Activated CD8-positive, alpha-beta memory T cell treated with anti-CD3 and anti-CD28 coated beads for 1 hour (primary cell): ENCODE measurements at places on chromosomes 3 and 15.

DNA sequence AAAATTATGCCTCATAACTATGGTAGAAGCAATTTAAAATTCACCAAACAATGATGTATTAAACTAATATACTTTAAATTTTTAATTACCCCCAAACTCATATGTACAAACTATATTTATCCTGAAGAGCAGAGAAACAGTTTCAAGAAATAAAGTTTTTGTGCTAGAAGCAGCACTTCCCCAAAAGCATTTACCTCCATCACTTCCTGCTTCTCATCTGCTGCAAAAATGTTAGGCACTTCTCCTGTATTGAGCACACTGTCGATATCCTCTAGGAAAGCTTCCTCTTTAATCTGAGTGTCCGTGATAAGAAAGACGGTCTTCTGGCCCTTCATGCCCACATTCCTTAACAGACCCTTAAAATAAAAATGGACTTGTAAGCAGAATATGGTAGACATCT is 101.5 kb upstream of the ASB14 start:
- DNase-seq = no peak

- DNase-seq = no peak
These were observed 211.6 kb upstream of the LRRN1 start for GRCh38 chr3:3587647-3587972.

DNA sequence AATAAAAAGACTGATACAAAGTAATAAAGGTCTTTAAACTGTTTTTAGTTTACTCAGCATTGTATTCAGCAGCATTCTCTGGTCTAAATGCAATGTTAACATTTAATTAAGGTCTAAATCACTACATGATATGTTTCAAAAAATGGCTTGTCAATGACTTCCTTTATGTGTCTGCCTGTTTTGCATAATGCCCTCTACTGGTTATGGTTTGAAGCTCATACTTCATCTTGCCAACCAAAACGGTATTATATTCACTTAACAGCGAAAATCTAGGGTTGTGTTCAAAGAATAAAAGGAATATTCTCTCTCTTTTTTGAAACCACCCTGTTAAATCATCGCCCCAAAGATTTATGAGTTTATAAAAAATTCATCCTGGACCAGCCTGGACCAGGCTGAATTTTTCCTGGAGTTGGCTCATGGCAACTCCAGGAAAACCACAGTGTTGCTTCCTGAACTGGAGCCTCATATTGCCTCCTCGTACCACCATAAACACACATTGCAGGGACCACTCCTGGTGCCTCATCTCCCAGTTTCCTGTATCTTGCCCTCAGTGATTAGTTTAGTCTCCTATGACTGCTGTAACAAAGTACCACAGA is 6.7 kb upstream of the NCEH1 start:
- DNase-seq = no peak

- no peak for DNase-seq
These were observed 105.7 kb downstream of the DPH6 start for GRCh38 chr15:35440265-35440664.

DNA sequence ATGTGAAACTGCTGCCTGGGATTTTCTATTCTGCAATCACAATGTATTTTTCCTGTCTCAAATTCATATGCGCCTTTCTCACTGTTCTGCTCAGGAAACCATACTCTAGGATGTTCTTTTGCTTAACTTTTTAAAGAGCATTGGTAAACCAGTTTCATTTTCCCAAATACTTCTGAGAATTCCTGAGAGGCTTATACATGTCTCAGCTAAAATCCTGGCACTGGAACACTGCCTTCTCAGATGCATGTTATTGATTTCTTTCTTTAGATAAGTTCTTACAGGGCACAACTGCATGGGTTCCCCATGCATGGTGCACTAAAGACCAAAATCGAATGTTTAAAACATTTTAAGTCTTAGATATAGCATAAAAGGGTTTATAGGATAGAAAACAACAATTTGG is 178.3 kb upstream of the PLSCR5 start:
- no peak for DNase-seq

- no peak for DNase-seq
These were observed 4.9 kb downstream of the CCDC71 start for GRCh38 chr3:49161197-49161596.

DNA sequence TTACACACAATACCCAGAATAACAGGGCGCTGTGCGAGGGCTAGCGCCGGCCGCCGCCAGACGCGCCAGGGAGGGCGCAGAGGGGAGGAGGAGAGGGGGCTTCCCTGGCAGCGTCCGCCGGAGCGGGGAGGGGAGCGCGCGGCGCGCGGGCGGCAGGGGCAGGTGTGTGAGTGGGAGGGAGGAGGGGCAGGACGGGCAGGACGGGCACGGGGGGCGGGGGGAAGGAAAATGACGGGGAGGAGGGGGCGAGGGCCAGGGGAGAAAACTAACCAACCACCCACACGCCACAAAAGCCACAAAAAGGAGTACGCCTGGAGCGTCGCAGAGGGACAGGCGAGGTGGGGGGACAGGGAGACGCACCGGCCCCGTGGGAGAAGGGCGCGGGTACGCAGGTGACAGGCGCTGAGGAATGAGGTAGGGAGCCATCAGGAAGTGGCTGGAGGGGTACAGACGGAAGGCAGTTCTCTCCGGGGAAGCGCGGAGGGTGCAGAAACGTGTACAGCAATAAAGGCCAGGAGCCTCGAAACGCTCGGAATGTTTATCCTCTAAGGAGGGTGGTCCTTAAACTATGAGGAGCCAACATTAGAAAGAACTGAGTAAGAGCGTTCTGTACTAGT is 610 bp upstream of the SATB1 start:
- DNase-seq = peak; percentile 63

DNA sequence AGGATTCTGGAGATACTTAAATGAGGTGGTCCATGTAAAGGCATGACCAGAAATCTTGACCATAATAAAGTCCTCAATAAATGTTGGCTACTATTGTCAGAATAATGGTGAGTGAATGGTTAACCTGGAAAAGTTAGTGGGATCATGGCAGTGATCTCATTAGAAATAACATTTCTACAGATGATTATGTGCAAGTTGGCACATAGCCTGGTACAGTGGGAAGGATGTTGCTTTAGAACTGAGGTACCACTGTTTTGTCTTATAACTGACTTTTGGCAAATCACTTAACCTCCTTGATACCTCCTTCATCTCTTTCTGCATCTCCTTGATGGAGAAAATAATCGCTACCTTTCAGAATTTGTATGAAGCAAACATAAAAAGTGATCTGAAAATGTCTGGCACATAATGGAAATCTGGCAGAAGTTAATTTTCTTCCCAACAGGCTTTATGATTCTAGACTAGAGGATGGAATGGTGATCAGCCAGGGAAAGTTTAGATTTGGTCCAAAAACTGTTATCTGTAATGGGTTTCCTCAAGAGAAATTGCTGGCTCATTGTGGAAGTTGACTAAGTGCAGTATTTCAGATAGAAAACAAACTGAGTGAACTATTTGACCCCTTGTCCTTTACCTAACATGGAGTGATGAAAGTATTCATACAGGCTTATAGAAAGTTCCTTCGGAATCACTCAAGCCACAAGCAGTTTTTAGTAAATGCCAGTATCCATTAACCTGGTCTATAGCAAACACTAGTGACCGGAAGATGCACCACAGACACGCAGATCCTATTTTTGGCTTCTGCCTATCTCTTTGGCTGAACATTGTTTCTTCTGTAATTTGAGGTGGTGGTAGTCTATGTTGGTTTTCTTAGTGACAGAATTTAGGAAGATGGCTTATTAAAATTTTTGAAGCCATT is 449.6 kb upstream of the TGFBR2 start:
- DNase-seq = no peak

GRCh38 chr15:39132070-39132469 is 448.8 kb upstream of the THBS1 start:
- no peak for DNase-seq

DNA sequence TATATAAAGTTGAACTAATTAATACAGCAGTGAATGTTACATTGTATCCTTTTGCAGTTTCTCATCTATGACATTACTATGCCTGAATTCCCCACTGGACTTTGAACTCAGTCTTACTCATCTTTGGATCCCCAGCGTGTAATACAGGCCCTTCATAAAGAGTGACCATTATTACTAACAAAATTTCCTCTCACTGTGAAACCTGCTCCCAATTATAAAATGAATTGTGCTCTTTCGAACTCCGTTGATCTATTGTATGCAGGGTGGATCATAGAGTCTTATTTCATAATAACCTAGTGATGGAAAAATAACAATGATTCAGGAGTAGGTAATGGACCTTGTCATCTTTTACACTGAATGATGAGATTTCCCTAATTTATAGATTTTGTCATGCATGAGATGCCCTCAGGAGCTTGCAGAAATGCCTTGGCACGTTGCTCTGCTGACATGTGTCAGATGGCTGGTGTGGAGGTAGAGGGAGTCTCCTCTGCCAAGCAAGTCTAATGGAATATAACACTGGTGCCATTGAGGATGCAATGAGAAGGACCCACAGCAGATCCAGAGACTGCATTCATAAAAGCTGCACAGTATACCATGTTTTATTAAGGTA is 25.5 kb downstream of the B3GNT5 start:
- no peak for DNase-seq

- DNase-seq = no peak
These were observed 287.6 kb upstream of the TBL1XR1 start for GRCh38 chr3:177484926-177485325.

DNA sequence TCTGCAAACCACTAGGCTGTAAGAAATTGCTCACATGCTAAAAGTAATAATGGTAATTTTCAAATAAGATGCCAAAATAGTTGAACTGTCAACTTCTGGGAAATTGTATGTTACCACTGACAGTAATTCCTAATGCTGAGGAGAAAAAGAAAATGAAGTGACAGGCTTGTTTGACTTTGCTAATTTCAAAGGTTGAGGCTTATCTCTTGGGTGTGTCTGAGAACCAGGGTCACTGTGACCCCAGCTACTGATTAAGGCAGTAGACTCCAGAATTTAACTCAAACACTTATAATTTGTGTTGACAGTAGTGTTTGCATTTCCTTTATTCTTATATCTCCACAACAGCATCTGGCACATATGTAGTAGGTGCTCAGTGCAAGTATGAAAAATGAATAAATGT is 74.6 kb upstream of the PDZRN3 start:
- no peak for DNase-seq

DNA sequence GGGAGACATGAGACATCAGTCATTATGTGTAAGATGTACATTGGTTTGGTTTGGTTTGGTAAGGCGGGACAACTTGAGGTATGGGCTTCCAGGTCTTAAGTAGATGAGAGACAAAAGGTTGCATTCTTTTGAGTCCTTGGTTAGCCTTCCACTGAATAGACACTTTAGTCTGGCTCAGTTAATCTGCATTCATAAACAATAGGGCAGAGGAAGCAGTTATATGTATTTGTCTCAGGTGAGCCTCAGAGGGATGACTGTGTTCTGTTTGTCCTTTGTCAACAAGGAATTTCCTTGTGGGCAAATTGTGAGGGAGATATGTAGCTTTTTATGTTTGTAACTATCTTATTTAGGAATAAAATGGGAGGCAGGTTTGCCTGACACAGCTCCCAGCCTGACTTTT is 50.4 kb downstream of the TCF12 start:
- no peak for DNase-seq

DNA sequence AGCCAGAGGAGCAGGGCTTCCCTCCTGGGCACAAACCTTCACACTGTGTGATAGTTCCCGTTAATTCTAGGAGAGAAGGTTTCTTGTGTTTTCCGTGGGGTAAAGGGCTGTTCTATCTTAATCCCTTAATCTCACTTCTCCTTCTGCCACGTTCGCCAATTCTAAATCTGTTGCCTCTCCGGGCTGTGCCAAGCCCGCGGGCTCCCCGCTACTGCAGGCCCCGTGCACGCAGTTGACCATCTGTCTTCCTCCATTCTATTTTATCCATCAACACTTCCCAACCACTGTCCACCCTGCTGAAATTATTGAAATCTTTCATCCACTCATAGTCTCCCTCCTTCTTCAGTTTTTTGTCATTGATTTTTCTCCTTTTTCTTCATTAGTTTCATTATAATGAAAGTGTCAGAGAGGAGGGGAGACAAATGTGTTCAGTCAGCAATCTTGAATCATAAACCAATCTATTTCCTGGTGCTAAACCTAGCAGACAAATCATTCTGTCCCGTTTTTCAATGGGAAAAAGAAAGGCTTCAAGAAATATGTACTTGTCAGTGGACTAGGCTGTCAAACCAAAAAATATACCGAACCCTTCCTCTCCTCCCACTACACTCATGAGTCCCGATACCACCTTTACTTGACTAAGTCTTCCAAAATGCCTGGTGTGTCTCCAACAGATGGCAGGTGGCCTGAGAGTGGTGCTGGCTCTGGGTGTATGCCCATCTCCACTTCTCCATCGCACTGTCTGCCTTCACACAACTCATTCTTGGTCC is 39.6 kb downstream of the SLCO2A1 start:
- DNase-seq = no peak

DNA sequence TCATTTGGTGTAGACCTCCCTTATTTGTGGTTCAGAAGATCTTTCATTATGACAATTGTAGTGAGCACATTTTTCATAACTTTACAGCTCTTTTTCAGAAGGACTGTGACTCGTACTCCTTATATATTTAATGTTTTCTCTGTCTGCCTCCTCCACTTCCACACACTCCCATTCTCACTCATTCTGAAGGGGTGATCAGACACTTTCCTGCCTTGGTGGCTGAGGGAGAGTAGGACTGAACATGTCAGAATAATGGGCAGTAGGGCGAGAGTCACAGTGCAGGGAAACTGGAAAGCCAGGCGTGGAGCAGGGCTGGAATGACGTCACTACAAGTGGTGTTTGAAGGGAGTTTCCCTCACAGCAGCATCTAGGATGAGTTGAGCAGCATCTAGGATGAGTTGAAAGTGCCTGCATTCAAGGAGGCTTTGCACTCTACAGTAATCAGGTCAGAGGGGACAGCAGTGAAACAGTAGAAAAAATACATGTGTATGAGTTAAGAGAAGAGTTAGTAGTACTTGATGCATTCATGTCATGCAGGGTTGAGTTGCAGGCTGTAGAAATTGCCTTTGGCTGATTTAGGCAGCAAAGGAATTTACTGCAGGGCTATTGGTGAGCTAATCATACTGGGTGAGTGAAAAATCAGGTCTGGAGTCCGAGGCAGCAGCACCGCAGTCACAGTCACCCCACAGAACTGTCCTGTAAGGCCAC is 36.3 kb upstream of the FBXL22 start:
- no peak for DNase-seq

DNA sequence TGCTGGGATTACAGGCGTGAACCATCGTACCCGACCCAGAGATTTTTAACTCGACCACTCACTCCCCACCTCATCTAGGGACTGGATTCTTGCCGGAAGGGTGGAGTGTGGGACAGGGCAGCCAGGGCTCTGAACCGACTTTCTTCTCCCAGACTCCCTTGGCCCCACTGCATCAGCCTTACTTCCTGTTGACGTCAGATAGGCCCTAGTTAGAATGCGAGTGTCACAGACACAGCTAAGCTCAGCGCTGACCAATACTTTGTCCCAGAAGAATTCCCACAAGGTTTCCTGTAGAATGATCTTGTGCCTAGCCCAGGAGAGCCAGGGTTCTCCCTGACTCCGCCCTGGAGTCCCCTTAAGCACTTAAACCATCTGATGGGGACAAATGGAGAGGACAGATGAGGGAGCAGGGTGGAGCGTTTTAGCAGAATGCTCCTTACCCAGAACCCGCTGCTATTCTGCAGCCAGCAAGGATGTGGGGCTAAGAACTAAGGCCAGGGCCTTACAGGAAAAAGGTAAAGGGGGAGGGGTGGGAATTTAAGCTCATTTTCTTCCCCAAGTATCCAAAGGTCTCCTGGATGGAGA is 5.8 kb upstream of the TUSC2 start:
- no peak for DNase-seq

- DNase-seq = no peak
These were observed 317 bp upstream of the MESP2 start for GRCh38 chr15:89775815-89776214.

GRCh38 chr3:43505351-43505750 is 116.5 kb downstream of the ANO10 start:
- DNase-seq = no peak
